ENCODE measurements at places on chromosomes 6 and 20. TPM values are rescaled to one million over a fixed set of nuclear protein-coding genes. Genes with fewer than 3 reads are reported as not detected.

GRCh38 chr6:82144007-82144851 lies 103.3 kb downstream of the IBTK start:
- H3K4me1 ChIP-seq: no peaks in the 10 kb centered on the region
- no peaks in the 10 kb centered on the region for H3K27me3 ChIP-seq
- no peak overlapping the region for H3K4me3 ChIP-seq
- no peaks in the 10 kb centered on the region for H3K36me3 ChIP-seq
- DNase-seq: no peak

- H3K27ac ChIP-seq: no peak overlapping the region
- no peak for DNase-seq
- H3K4me3 ChIP-seq: no peak overlapping the region
- no peaks in the 10 kb centered on the region for H3K27me3 ChIP-seq
Measured at GRCh38 chr6:124943658-124944057, 18.6 kb upstream of the RNF217 start.

DNA sequence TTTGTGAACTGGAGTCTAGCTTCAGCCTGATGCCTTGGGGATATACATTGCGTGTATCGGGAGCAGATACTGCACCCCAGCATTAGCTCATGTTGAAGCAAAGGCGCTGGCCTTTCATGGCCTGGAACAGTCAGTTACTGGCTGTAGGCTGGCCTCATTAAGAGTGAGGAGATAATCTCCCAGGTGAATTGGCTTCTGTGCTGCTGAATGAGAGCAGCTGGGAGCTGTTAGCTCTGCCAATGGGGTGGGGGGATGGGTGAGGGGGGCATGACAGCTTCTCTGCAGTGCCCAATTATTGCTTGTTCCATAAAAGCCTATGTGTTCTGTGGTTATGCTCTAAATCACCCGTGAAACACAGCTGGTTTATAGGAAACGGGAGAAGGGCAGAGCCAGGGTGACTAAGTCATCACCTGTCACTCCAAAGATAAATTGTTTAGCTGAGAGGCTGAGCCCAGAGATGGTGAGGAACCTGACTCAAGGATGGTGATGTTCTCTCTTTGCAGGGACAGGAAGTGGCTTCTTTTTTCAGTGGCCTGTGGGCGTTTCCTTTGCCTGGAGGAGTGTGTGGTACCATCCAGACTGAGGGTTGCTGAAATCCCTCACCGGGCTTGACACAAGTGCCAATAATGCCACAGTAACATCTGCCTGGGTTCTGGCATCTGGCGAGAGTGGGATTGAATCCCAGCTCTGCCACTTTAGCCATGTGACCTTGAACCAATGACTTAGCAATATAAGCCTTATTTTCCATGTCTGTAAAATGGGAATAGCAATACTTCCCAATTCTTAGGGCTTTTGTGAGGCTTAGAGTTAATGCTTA lies 170.8 kb downstream of the BCAS1 start:
- peak; percentile 68 for DNase-seq
- H3K4me1 ChIP-seq: peaks cover 17% of the 10 kb centered on the region
- no peak overlapping the region for H3K4me3 ChIP-seq
- no peaks in the 10 kb centered on the region for H3K36me3 ChIP-seq
- H3K27ac ChIP-seq: peak overlapping the region; percentile 6

DNA sequence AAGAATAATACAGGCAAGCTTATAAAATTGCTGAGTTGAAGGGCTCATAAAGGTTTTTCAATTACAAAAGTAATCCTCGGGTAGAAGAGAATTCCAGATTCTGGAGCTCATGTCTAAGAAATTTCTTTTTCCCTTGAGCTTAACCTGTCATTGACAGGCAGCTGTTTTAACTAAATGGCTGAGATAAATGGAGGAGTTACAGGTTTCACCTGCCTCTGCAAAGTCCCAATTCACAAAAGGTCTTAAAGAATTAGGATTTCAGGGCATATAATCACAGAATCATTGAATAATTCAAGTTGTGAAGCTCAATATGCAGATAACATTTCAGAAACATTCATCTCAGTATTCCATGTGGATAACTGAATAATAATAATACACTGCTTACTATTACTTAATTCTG lies 660.1 kb upstream of the NRSN1 start:
- H3K27me3 ChIP-seq: no peaks in the 10 kb centered on the region
- H3K4me1 ChIP-seq: no peaks in the 10 kb centered on the region
- H3K4me3 ChIP-seq: no peak overlapping the region
- DNase-seq: no peak
- no peak overlapping the region for H3K27ac ChIP-seq
- H3K36me3 ChIP-seq: no peaks in the 10 kb centered on the region

DNA sequence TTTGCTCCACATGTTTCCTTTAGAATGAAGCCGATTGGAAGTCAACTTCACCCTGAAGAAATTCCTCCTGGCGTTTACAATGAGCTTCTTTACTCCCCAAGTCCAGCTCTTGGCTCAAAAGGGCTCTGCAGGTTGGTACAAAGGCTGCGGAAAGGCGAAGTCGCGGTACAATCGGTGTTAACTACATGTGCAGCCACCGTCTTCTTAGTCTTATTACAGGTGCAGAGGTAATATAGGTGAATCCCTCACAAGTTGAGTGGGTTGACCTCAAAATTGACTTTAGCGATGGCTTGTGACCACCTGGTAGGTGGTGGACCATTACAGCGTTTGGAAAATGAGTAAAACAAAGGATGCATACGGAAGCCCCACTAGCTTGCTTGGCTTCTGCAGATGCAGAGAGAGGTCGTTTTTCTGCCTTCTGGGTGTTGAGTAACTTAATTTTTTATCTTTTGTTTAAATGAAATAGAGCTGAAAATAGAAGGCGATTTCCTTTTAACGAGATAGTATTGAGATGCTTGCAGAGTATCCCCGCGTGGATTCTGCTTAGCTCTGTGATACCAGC lies 98.0 kb downstream of the TRIM27 start:
- H3K27ac ChIP-seq: no peak overlapping the region
- no peaks in the 10 kb centered on the region for H3K36me3 ChIP-seq
- H3K27me3 ChIP-seq: peaks cover 37% of the 10 kb centered on the region

- DNase-seq: no peak
- peaks cover 4% of the 10 kb centered on the region for H3K27me3 ChIP-seq
- H3K36me3 ChIP-seq: no peaks in the 10 kb centered on the region
- no peak overlapping the region for H3K27ac ChIP-seq
Measured at GRCh38 chr6:106743612-106744011, 114.2 kb downstream of the QRSL1 start.

DNA sequence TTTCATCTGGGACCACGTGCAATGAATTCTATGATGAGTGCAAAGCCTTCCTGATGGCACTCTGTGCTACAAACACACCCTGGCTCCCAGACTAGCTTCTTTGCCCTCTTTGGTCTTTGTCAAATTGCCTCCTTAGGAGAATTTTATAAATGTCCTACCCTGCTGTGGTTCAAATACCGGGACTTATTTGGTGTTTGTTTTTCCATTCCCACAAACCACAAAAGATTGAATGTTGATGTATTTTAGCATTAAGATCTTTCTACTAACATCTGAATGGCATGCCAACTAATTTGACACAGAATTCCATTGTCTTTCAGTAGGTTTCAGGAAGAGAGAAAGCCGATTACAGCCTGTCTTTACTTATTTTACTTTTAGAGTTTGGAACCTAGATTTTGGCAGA lies 424.2 kb upstream of the SLC35B3 start:
- no peaks in the 10 kb centered on the region for H3K27me3 ChIP-seq
- no peak overlapping the region for H3K27ac ChIP-seq
- H3K36me3 ChIP-seq: no peaks in the 10 kb centered on the region
- no peaks in the 10 kb centered on the region for H3K4me1 ChIP-seq
- DNase-seq: no peak

- no peaks in the 10 kb centered on the region for H3K27me3 ChIP-seq
- no peak overlapping the region for H3K4me3 ChIP-seq
- no peak overlapping the region for H3K27ac ChIP-seq
- DNase-seq: no peak
- H3K4me1 ChIP-seq: no peaks in the 10 kb centered on the region
Measured at GRCh38 chr6:128494440-128494839, 26.0 kb downstream of the PTPRK start.

DNA sequence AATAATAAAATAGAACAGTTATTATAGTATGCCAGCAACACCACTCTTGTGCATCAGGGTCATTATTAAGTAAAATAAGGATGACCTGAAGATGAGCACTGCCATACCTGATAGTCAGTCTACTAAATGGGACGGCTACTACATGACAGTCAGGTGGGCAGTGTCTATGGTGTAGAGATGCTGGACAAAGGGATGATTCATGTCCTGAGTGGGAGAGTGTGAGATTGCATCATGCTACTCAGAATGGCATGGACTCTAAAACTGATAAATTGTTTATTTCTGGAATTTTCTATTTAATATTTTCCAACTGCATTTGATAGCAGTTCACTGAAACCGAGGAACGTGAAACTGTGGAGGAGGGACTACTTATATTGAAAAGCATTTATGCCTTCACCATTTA lies 38.8 kb downstream of the SNX9 start:
- H3K27ac ChIP-seq: no peak overlapping the region
- no peak for DNase-seq
- H3K27me3 ChIP-seq: no peaks in the 10 kb centered on the region
- H3K4me3 ChIP-seq: no peak overlapping the region
- peaks cover 46% of the 10 kb centered on the region for H3K4me1 ChIP-seq

DNA sequence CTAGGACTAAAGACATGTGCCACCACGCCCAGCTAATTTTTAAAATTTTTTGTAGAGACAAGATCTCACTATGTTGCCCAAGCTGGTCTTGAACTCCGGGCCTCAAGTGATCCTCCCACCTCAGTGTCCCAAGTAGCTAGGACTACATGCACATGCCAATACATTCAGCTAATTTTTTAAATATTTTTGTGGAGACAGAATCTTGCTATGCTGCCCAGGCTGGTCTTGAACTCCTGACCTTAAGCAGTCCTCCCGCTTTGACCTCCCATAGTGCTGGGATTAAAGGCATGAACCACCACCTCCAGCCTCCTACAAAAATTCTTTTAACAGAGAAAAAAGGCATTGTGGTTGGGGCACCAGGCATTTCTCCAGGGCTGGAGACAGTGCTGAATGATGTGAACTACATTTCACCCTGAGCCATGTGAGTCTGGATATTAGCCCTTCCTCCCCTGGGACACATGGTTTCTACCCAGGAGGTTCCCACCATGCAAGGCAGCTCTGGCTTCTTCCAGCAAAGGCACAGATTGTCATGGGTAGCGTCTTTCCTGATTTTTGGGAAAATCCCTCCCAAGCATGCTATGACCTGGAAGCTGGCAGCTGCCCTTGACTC lies 36.3 kb upstream of the CMTR1 start:
- DNase-seq: no peak
- no peaks in the 10 kb centered on the region for H3K36me3 ChIP-seq
- H3K4me1 ChIP-seq: no peaks in the 10 kb centered on the region
- H3K27ac ChIP-seq: no peak overlapping the region
- H3K27me3 ChIP-seq: no peaks in the 10 kb centered on the region
- no peak overlapping the region for H3K4me3 ChIP-seq

- H3K4me3 ChIP-seq: no peak overlapping the region
- H3K4me1 ChIP-seq: no peaks in the 10 kb centered on the region
- H3K27ac ChIP-seq: no peak overlapping the region
- no peaks in the 10 kb centered on the region for H3K27me3 ChIP-seq
- no peaks in the 10 kb centered on the region for H3K36me3 ChIP-seq
Measured at GRCh38 chr6:8819446-8819845, 384.1 kb upstream of the SLC35B3 start.

GRCh38 chr6:45587229-45588060 lies 209.7 kb upstream of the SUPT3H start:
- H3K27me3 ChIP-seq: no peaks in the 10 kb centered on the region
- peak overlapping the region; percentile 17 for H3K27ac ChIP-seq
- H3K4me1 ChIP-seq: peaks cover 66% of the 10 kb centered on the region
- H3K4me3 ChIP-seq: no peak overlapping the region

The BTNL2 gene
- total RNA-seq: not detected

The EDEM2 gene
- 27.2 TPM for total RNA-seq

The NMBR gene
- not detected for total RNA-seq
